ENCODE measurements at places on chromosomes 5 and 9.

GRCh38 chr5:121624035-121624434 lies 227.6 kb upstream of the FTMT start:
- no peak for DNase-seq

DNA sequence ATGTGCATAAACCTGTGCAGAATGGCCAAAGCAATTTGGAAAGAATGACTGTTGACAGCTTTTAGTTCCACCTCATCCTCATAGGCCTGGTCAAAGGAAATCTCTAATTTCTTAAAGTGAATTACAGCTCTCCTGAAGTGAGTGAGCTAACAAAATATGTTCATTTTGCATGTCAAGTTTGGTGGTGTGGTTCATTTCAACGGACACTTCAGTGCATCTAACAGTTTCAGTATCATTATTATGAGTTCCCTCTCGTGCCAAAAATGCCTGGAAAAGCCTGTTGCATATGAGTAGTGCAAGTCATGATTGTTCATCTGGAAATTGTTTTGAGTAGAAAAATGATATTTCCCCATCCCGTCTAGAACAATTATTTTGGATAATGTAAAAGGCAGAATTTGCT lies 53.2 kb upstream of the HMHB1 start:
- peak; percentile 56 for DNase-seq

DNA sequence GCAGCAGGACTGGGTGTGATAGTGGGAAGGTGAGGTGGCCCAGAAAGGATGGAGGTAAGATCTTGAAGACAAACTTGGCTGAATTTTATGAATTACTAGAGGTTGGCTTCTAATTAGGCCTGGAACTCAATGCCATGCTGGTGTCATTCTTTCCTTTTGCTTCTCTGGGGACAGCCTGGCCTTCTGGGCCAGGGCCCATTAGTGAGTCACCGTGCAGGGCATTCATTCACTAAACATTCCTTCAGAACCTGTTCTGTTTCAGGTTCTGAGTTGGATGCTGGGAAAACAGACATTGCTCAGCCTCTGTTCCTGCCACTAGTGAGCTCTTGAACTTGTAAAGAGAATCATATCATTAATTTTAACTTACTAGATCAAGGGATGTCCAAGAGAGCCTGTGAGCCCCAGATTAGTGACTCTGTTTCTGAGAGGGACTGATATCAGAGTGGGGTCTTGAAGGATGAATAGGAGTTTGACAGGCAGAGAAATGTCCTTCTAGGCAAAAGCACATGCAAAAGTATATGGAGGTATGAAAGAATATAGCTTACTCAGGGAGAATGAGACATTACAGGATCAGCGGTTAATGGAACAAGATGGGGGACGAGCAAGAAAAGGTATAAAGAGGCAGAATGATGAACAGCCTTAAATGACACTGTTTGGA lies 66.5 kb downstream of the LHX2 start:
- DNase-seq = no peak

- DNase-seq = no peak
Observed at GRCh38 chr5:1273745-1274144, 21.1 kb downstream of the TERT start.

DNA sequence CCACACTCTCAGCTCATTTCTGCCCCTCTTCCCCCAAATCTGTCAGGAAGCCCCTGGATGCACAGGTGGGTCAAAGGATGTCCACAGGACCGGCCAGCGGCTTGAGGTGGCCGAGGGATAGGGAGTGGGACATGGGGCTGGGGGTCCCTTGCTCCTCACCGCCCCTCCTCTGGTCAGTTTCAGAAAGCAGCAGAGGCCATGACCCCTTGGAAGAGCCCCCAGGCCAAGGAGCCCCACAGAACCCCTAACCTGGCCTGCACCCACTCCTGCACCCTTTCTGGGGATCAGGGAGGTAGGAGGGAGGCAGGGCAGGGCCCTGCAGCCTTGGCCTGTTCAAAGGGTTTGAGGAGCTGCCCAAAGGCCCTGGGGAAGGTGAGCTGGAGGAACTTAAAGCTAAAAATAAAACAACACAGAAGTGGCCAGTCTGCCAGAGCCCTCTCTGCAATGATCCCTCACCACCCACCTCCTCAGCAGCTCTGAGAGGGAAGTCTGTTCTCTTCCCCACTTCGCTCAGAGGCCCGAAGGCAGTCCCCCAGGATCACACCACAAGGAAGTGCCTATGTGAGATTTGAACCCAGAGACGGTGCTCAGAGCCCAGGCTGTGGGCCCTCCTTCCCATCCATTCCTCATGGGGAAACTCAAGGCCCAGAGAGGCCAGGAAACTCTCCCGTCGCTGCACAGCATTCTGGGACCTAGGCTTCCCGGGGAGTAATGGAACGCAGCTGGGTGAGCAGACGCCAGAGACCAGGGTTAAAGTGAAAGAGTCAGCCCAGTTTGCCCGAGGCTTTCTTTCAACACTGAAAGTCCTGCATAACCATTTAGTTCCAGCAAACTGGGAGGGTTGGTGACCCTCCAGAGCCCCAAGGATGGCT lies 910 bp downstream of the ENG start:
- no peak for DNase-seq

DNA sequence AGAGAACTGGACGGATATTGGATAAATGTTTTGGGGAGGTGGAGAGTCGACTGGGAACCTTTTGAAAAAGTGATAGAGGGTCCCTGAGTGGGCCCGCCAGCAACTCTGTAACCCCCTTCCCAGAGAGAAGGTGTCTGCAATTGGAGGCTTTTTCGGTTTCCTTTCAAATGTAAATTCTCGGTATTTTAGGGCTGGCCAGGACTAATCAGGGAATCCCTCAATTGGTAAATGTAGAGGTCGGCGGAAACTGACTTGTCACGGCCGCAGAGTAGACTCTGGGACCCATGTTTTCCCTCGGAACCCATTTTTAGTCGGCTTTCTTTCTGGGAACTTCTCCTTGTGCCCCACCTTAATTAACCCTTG lies 524 bp downstream of the CCNB1 start:
- no peak for DNase-seq

- no peak for DNase-seq
Observed at GRCh38 chr9:3648266-3648665, 122.5 kb upstream of the RFX3 start.

- DNase-seq = no peak
Observed at GRCh38 chr9:84271921-84272556, 68.5 kb downstream of the SLC28A3 start.

GRCh38 chr9:96048104-96048955 lies 172.8 kb downstream of the ERCC6L2 start:
- DNase-seq = peak; percentile 45

DNA sequence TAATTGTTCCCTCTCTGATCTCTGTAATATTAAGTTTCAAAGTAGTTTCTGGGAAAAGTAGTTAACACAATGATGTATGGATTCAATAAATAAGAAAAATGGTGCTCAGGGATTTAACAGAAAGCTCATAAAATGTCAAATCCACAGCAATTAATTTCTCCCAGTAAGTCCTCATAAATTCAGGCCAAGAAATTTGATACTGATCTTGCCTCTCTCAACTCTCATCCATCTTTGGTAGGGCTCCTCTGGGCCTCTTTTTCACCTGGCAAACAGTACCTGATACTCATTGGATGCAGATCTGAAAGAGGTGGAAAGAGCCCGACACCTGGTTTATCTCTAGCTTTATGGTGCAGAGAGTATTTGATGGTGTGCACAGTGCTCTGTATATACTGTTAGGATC lies 106.1 kb downstream of the STK32A start:
- no peak for DNase-seq

- DNase-seq = no peak
Observed at GRCh38 chr5:11602298-11602697, 301.9 kb downstream of the CTNND2 start.

GRCh38 chr9:107881626-107882300 lies 392.2 kb upstream of the KLF4 start:
- no peak for DNase-seq

DNA sequence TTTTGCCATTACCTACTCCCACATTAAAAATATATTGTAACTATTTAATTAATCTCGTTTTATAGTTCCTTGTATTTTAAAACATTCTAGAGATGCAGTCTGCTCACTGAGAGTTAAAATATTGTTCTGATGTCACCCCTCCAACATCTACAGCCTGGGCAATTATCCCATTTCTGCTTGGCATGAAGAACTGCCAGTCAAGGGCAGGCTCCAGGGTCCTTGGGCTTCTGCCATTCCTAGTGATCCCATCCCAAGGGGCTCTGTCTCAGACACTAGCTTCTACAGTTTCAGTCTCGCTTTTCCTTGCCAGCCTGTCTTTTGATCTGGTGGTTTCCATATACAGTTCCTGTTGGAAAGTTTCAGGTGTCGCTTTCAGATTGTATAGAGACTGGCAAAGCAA lies 287.2 kb downstream of the TMEM232 start:
- no peak for DNase-seq

DNA sequence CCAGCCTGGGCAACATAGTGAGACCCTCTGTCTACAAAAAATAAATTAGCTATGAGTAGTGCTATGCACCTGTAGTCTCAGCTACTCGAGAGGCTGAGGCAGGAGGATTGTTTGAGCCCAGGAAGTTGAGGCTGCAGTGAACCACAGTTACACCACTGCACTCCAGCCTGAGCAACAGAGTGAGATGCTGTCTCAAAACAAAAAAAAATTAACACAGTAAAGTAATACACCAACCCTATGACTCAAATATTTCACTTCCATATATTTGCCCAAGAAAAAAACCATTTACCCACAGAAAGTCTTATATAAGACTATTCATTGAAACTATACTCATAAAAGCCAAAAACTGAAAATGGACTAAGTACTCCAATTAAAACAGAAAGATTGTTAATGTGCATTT lies 16.2 kb downstream of the SMIM23 start:
- no peak for DNase-seq

DNA sequence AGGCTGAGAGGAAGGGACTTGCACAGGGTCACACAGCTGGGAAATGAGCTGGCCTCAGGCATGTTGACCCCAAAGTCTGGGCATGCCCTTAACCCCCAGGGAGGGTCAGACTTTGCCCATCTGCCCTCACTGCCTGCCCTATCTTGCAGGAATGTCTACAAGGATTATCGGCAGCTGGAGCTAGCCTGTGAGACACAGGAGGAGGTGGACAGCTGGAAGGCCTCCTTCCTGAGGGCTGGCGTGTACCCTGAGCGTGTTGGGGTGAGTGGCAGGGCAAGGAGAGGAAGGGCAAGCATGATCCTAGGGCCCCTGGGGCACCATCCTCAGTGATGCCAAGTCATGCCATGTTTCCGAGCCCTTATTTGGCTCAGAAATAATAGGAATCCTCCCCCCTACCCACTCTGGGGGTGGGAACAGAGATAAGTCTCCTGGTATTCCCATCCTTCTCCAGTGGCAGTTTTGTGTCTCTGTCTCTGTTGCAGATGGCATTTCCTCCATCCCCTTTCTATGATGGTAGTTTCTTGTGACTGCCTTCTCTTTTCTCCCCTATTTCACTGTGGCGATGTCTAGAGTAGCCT lies 28.5 kb downstream of the GOLGA2 start:
- no peak for DNase-seq

All from fibroblast of upper back skin (primary cell).